ENCODE measurements at places on chromosomes 2 and 18.

GRCh38 chr2:8575038-8575833, 106.6 kb upstream of the ID2 start:
- DNase-seq, result no peak

GRCh38 chr2:112220831-112221230, 34.0 kb downstream of the ZC3H8 start:
- no peak for DNase-seq

DNA sequence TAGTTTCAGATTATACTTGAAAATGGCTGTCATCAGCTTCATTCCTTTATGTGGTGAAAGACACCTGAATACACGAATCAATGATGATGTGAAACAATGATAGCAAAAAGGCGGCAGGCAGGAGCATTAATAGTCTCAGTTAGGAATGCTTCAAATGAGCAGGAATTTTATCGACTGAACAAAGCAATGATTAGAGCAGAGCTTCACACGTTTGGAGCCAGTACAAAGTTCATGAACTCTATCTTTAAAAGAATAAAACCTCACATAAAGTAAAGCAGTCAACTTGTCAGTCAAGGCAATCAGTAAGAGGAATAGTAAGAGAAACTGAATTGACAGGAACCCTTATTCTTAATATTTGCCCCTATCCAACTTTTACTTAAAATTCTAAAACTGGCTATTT, 78.4 kb upstream of the SERTAD2 start:
- no peak for DNase-seq

GRCh38 chr2:29430382-29431112, 315.3 kb downstream of the CLIP4 start:
- DNase-seq, result no peak

GRCh38 chr2:60662781-60663180, 93.3 kb upstream of the PAPOLG start:
- DNase-seq, result no peak

DNA sequence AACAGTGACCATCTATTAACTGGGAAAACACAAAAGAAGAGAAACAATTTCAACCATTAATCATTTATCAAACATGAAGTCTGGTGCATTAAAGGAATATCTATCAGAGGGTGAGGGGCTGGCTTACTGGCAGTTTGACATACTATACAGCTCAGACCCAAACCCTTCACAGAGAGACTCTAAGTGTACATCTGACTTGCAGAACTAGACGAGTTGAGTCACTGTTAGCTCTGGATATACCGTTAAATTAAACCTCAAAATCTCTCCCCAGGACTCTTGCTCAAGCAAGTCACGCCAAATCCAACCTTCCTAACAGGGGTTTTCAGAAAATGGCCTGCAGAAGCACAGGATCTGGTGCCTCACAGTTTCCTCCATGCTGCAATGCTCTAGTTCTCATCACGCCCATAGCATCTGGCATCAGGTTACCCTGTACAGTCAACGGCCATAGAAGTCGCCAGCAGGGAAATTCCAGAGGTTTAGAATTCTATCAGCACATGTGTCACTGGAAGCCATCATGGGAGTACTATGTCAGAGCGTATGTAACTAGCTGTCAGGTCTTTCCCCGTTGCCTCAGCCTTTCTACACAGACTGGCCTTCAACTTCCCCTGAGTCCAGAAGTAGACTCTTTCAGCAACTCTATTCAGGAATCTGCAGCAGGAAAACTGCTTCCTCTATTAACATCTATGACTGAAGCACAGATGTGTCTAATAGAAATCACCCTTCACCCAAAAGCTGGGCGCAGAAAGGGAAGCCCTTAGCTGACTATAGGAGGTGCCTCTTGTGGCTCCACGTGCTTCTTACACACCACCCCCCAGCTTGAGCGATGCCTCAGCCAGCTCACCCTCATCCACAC, 9.3 kb downstream of the TGOLN2 start:
- no peak for DNase-seq

- no peak for DNase-seq
Measured at GRCh38 chr2:181660181-181660580, 3.3 kb upstream of the CERKL start.

GRCh38 chr2:133107058-133107815, 437.2 kb upstream of the LYPD1 start:
- no peak for DNase-seq

- no peak for DNase-seq
Measured at GRCh38 chr2:86017901-86018896, 87.5 kb downstream of the POLR1A start.

DNA sequence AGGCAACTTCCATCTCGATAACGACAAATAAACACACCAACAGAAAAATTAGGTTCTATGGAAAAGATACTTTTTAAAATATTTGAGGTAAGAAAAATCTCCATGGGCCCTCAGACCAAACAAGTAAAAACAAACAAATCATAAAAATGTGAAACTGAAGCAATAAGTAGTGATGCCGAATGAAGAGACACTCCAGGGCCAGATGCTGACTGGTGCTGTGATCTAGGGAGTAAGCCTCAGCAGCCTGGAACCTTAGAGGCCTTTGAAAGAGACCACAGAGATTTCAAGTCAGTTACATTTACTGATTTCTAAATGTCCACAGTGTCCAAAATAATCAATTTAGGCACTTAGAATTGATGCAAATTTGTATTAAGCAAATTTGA, 1144.7 kb downstream of the CNTNAP5 start:
- DNase-seq, result no peak

DNA sequence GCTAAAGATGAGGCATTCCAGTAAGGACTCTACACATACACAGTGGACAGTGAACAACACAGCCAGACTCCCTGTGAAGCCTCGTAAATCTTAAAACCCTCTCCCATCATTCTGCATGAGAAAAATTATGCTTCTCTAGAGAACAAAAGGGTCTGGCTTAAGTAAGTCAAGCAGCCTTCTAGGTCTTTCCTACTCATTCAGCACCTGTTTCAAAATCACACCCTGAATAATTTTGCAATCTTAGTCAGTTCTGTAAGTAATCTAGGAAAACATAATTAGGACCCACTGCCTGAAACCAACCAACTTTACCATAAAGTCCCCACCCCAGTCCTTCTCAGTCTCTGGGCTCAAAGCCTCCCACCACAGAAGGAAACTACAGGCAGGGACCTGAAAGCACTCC, 19.7 kb downstream of the IAH1 start:
- no peak for DNase-seq

DNA sequence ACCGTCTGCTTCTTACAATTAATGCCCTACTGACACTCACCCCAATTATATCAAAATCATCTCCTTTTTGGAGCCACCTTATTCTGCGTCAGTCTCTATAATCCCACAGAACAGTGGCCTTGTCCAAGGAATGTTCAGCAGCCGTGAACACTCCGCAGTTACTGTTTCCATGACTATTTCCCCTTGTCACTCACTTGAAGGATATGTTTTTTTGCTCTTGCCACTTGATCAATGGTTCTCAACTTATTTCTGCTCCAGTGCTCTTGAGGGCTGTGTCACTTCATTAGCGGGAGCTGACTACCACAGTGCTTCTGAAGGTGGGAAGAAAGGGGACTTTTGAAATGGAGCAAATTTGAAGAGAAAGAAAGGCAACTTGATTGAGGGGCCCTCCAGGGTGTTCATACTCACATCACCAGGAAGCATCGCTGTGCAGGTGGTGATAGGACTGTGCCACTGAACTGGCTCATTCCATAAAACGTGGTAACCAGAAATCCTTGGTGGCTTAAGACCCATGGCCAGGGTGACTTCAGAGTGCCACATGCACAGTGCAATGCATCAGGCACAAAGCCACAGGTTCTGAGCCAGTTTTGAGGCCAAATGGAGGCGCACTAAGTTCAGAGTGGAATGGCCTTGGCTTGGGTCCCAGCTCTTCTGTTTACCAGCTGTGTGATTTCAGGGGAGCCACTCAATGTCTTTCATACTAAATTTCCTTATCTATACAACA, 320.6 kb upstream of the RAB12 start:
- DNase-seq, result no peak

DNA sequence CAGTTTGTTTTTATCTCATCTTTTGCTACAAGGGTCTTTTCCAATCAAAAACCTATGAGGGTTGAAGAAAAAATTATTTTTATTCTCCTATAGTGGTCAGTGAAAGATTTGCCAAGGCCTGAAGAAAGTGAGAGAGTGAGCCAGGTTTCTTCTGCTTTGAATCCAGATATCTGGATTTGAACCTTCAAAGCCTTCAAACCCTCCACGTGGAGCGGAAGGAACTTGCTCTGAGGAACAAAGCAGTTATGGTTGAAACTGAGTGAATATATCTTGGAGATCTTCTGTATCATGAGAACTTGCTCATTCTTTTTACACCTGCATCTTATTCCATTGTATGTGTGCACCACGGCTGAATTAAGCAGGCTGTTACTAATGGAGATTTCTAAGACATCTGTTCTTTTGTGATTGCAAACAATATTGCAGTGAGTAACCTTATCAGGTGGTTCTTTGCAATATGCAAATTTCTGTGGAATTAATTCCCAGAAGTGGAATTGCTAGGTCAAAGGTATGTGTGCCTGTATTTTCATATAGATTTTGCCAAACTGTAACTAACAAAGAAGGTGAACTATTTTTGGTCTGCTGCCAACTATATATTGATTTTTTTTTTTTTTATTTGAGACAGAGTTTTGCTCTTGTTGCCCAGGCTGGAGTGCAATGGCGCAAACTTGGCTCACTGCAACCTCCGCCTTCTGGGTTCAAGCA, 147.9 kb downstream of the B3GNT2 start:
- peak; percentile 15 for DNase-seq

DNA sequence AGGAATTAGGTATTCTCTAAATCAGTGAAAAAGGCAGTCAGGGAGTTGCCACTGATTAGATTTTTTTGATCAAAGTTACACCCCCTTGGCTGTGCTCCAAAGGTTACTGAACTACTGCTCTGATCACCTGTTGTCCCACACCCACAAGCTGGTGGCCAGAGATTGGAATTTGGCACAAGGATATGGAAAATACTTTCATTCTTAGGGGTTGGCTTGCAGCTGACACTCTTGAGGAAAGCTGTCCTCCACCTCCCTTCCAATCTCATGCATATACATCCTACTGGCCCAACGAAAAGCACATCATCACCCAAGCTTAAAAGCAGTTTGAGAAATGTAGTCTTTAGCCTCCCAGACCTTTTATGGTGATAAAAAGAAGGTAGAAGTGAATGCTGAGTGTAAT, 329.5 kb upstream of the CHAC2 start:
- no peak for DNase-seq

DNA sequence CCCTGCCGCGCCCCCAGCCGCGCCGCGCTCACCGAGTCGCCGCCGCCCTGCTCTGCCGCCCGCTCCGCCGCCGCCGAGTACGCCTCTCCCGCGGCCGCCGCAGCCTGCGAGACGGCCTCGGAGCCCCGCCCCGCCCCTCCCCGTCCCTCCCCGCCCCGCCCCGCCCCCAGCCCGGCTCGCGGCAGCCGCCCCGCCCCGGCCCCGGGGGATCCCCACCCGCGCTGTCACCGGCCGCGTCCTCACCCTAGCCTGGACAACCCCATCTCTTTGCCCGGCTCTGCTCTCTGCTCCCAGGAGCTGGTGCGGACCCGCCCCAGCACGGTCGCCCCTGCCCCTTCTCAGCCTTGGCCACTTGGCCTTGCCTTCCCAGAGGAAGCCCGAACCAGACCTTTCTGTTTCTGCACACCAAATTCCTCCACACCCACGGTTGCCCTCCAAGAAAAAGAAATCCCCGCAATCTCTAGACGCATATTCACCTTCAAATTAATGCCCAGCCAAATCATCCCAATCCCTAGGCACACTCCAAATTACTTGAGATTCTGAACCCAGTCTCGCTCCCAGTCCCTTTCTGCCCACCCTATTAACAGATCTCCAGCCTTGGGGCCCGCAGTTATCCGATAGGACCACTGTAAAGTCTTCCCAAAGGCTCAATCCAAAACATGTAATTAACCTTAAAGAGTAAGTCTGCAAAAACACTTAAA, at the start of gene CYRIA:
Gene CYRIA (minus strand): TSS at position 87 of the 701 bp plus-strand sequence. CDS start 77,715 bp downstream, outside the sequence.
- peak; percentile 76 for DNase-seq

DNA sequence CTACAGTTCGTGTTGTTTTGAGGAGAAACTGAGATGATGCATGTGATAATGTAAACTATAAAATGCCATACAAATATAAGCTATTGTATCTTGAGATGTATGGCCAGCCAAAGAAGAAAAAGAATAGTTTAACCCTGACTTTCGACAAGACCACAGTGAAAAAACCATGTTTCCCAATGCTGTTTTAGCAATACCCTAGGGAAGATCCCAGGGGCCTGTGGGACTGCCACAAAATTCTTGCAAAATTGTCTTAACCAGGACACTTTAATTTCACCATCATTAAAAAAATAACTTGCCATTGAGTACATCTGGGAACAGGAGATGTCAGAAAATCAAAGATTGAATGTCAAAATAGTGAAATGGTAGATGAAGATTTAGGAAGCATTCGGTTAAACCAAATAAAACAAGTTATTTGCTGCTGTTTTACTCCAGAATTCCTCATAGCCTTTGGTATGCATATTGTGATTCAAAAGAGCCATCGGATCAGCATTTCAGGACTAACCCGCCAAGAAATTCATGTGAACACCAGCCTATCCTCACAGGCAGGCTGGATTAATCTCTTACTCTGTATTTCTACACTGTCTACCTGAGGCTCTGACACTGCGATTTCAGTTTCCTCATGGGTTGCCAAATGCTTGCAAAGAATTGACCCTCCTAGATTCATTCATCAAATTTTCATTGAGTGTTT, 49.0 kb upstream of the SP3 start:
- DNase-seq, result no peak

- DNase-seq, result peak; percentile 18
Measured at GRCh38 chr2:178074123-178075005, 1.8 kb upstream of the PDE11A start.

DNA sequence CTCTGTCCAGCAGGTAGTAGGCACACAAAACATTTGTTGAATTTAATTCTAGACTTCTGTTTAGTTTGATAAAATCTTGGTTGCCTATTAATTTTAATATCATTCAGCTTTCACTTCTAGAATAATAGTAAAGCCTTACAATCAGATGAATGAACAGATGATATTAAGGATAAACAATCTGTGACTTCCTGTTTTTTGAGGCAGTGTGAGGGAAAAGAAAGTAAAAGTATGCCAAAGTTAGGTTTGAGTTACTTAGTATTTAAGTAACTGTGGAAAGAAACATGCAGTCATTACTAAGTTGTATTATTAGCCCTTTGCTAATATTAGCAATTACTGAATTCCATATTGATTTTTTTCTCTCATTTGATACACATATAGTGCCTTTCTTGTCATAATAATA, 31.5 kb downstream of the EPB41L5 start:
- no peak for DNase-seq

DNA sequence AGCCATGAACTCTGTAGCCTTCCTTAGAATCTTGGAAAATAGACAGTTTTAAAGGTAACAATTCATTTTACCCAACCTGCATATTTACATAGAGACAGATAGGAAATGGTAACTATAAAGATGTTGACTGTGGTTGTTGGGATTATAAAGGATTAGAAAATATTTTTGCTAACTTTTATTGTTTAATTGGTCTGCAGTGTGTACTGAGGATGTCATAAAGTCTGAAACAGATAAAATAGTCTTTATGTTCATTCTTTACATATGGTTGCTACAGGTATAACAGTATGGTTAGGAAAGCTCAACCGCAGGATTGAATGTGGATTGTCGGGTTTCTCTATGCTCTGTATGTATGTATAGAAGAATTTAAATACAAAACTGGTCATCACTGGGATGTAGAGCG, 7.3 kb upstream of the DTNA start:
- no peak for DNase-seq

GRCh38 chr18:78732273-78733210, 247.1 kb upstream of the SALL3 start:
- DNase-seq, result no peak

- DNase-seq, result peak; percentile 43
Measured at GRCh38 chr2:11292464-11293255, 51.8 kb downstream of the ROCK2 start.
